Mesenteric fat pad (tissue), 1 donor: ENCODE measurements at places on chromosomes 3 and 15. TPM values are rescaled to one million over a fixed set of nuclear protein-coding genes. Genes with fewer than 3 reads are reported as not detected.

The MUC20 gene
- total RNA-seq = 2.0 TPM

The OIP5 gene
- not detected for total RNA-seq

The TIMP4 gene
- 280 TPM for total RNA-seq

The TUSC7 gene
- not detected for total RNA-seq

The GADL1 gene
- total RNA-seq = not detected

DNA sequence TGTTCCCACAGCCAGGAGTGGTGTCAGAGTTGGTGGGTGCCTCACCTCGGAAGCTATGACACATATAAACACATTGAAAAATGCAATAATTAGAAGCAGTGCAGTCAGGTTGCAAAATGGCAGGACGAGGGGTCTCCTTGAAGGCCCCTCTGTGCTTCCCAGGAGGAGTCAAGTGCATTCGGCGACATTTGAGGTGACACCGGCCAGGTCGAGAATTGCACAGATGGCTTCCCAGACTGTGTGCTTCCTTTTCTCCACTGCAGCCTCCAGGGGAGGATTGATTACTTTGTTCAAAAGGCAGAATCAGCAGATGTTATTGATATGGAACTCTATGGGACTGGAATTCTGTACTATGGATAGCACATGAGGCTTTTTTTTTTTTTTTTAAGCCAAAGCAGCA lies 163.2 kb downstream of the MINAR1 start:
- no peak for DNase-seq

- DNase-seq = no peak
Observed at GRCh38 chr3:70516076-70516475, 203.6 kb upstream of the MDFIC2 start.

DNA sequence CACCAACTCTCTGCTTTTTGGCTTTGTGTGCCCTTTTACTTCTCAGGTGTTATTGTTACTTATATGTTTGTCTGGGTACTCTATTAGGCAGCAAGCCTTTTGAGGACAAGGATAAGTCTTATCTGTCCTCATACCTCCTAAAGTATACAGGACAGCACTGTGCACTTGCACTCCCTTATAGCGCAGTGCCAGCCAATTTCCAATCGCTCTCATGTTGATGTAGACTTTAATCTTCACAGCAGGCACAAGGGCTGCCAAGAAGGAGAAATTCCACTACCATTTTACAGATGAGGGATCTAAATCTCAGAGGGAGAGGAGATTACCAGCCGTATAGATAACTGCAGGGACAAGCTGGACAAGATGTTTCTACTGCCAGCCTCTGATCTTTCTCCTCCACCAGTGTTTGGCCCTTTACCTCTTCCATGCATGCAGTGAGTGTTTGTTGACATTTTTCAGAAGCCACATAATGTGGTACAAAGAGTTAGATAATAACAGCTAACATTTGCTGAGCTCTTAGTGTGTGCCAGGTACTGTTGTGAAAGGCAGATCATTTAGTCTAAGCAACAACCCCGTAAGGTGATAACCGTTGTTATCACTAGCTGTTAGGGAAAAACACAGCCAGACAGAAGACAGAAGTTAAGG lies 30.1 kb downstream of the SST start:
- no peak for DNase-seq

DNA sequence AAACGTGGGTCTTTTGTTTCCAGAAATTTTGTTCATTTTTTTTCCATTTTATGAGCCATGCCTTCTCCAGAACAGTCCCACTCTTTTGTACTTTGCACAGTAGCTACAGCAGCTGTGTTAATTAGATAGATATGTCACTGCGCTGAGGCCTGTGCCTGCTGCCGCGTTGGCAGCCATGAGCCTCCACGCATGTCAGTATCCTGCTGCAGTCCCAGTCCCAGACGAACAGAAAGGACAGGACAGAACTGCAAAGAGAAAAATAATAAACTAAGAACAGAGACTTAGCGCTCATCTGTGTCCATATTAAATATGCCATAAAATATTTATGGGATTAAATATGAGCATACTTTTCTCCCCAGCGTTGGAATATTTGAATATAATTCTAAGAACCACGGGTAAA lies 442.4 kb upstream of the RARB start:
- no peak for DNase-seq

GRCh38 chr3:187913617-187914033 lies 168.4 kb upstream of the BCL6 start:
- DNase-seq = no peak

DNA sequence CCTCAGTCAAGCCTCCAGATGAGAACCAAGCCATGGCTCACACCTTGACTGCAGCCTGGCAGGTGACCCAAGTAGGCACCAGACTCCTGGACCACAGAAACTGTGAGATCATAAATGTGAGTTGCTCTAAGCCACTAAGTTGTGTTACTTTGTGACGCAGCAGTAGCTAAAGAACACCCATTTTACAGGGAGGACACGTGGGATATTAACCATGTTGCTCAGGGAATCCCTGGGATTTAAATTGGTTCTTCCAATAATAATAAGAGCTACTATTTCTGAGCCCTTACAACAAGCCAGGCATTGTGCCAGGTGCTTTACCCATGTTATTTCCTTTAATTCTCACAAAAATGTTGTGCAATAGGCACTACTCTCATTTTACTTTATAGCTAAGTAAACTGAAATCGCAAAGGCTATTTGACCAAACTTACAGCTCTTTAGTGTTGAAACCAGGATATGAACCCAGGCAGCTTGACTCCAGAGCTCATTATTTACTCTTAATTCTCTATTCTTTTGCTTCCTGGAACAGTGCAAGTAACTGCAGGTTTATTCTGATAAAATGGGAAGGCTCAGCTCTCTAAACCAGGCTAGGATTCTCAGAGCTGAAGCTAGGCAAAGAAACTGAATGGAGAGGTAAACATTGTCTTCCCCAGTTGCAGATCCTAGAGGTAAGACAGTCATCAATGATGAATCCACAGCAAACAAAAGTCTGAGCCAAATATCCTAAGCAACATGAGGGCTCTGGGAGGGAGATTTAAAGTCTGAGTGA lies 294.4 kb downstream of the KBTBD8 start:
- DNase-seq = no peak

DNA sequence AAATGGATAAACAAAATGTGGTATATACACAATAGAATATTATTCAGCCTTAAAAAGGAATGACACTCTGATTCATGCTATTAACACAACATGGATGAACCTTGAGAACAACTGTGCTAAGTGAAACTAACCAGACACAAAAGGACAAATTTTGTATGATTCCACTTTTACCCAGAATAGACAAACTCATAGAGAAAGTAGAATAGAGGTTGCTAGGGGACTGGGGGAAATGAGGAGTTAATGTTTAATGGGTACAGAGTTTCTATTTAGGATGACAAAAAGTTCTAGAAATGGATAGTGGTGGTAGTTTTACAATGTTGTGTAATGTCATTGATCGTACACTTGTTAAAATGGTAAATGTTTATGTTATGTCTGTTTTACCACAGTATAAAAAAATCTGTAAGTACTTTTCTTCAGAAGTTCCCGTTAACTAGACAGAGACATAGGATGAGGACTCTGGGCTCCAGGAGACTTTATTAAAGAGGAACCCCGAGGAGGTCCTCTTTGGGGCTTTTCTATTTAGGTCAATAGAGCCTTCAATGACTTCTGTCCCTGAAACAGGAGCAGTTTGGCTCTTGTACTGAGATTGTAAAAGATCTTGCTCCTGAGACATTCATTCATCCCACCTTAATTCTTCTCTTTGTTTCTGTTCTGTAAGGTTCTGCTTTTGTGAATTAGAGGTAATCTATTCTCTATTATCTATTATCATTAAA lies 24.5 kb downstream of the ABHD6 start:
- DNase-seq = no peak

GRCh38 chr3:49610666-49611280 lies 56.5 kb downstream of the BSN start:
- peak; percentile 18 for DNase-seq

- no peak for DNase-seq
Observed at GRCh38 chr3:108202080-108202479, 20.1 kb downstream of the IFT57 start.

DNA sequence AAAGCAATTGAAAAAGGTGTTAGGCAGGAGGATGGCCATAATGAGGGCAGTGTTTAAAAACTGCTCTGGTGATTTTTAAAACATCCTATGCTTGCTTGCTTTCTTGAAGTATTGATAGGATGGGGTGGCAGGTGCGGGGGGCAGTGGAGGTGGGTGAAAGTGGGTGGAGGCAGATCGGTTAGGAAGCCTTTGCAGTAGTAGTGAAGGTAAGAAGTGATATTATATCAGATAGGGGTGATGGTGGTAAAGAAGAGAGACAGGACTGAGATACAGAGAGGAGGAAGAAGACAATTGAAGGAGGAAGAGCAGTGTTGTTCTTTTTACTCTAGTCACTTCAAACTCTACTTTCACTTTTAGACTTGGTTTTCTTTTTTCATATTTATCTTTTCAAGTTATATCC lies 11.1 kb downstream of the ZNF80 start:
- no peak for DNase-seq

- DNase-seq = no peak
Observed at GRCh38 chr3:121793078-121793477, 41.8 kb downstream of the IQCB1 start.

DNA sequence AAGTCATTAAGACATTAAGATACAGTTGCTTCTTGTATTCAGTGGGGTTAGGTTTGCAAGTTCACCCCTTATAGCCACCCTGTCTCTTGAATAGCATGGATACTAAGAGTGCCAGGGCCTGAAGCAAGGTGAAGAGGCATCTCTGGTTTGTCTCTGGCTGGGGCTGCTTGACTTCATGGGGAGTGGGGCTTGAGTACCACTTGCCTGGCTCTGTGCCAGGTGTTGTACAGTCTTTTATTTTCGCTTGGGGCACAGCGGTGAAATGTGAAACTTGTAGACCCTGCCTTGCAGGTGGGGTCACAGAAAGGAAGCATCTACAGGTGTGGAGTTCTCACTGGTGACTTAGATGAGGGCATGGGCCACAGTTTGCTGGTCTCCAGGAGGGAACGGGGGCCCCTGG lies 152.1 kb downstream of the PDE8A start:
- DNase-seq = no peak

DNA sequence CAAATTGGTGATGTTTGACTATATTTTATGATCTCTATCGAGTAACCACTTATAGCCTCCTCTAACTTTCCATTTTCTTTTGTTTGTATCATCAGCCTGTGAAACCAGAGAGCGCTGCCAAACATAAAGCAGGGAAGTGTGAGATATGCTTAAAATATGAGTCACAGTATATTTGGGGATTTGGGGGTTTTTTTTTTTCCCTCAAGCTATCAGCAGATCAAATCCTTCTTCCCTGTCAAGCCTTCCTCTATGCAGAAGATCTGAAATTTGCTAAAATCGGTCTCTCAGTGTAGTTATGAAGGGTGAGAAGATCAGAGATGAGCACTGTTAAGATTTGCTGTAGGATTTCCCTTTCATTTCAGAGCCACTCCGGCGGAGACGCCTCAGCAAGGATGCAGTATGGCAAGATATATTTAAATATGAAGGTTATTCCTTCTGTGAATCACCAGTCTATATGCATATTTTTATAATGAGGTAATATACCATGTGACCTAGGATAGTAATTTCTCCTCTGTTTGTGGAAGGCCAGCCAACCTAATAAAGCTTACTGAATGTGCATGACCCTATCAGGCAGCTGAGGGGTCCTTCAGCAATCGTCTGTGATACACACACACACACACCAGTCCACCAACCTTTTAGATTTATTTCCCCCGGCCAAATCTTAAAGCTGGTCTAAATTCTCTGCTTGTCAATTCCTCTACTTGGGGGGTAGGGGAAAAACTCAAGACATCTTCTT lies 474.1 kb downstream of the FOXP1 start:
- DNase-seq = no peak

DNA sequence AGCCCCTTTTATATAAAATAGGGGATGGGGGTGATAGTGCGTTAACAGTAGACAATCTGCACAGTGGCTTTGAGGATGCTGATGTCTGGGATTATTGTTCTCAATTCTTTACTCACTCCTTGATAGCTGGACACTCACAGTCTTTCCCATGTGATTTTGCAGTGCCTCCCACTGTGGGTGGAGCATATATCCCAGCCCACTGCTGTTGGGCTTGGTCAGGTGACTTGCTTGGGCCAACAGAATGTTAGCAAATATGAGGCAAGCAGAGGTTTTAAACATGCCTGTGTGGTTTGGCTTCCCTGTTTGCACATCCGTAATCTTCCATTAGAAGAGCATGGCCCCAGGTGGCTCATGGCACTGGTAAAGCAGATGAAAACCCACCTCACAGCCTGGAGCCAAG lies 46.5 kb downstream of the CPA3 start:
- DNase-seq = no peak

DNA sequence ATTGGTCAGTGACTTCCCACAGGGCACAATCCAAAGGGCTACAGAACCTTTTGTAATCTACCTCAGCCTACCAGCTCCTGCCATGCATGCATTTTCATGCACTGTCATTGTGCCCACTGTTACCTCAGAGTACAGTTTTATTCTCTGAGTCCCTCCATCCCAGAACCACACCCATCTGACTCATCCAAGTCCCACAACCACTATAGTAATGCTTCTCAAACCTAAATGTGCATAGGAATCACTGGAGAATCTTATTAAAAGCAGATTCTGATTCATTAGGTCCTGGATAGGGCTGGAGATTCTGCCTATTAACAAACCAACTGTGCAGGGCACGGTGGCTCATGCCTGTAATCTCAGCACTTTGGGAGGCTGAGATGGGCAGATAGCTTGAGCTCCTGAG lies 3.7 kb upstream of the B3GALNT1 start:
- no peak for DNase-seq

DNA sequence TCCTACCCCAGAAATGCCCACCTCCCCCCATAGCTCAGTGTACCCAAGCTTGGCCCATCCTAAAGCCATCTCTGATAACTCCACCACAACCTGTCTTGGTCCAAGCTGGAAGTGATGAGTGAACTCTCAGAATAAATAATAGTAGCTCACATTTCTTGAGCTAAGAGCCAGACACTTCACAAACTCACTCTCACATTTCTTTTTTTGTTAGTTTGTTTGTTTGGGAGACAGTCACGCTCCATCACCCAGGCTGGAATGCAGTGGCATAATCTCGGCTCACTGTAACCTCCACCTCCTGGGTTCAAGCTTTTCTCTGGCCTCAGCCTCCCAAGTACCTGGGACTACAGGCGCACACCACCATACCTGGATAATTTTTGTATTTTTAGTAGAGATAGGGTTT lies 46.2 kb downstream of the LIPC start:
- no peak for DNase-seq

- no peak for DNase-seq
Observed at GRCh38 chr3:171088496-171088895, 62.0 kb upstream of the SLC2A2 start.

DNA sequence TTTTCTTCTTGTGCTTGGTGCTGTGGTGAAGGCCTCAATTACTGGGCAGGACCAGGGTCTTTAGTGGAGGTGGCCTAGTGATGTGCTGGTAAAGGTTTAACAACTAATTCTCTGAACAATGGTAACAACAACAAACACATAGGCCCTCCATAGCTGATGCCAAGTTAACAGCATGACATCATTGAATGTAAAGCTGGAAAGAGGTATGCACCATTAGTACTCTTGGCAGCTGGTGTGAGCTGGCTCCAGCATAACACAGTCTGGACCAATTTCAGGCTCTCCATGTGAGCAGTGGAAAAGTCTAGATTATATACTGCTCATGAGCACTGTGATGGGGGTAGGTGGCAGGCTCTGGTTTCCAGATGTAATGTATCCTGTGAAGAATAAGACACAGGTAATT lies 61.8 kb downstream of the SLC7A14 start:
- DNase-seq = no peak
